ENCODE measurements at places on chromosomes 3 and 15.
A peak's percentile ranks its signal among the peaks of the same experiment; 100 is the strongest.

GRCh38 chr3:74080056-74080461 is 455.3 kb upstream of the PDZRN3 start:
- no peak for DNase-seq

GRCh38 chr3:57025237-57025636 is 35.2 kb upstream of the SPATA12 start:
- DNase-seq = no peak

GRCh38 chr15:48565560-48566482 is 79.7 kb downstream of the FBN1 start:
- DNase-seq = no peak

DNA sequence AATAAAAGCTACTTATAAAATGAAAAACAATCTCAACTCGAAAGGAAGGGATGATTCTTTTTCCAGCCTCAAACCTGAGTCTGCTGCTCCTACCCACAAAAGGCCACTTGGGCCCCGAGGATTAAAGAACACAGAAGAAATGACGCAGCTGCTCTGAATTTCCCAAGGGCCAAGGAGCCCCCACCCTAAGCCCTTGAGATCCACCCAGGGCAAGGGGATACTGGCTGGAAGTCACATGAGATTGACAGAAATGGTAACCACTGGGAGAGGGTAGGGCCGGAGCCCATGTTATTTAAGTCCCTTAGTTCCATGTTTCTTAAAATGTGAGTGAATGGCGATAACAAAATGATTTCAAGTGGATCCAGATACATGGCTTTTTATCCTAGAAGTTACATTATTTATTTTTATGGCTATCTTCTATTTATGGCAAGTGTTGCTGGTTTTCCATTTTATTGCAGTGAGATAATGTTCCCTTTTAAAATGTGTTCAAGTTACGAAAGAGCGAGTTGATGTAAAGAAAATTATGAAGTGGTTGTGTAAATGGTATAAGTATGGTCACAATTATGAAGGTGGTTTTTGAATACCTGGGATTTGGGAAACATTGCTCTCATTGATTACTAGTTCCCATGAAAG is 16.8 kb downstream of the IGDCC4 start:
- DNase-seq = no peak

DNA sequence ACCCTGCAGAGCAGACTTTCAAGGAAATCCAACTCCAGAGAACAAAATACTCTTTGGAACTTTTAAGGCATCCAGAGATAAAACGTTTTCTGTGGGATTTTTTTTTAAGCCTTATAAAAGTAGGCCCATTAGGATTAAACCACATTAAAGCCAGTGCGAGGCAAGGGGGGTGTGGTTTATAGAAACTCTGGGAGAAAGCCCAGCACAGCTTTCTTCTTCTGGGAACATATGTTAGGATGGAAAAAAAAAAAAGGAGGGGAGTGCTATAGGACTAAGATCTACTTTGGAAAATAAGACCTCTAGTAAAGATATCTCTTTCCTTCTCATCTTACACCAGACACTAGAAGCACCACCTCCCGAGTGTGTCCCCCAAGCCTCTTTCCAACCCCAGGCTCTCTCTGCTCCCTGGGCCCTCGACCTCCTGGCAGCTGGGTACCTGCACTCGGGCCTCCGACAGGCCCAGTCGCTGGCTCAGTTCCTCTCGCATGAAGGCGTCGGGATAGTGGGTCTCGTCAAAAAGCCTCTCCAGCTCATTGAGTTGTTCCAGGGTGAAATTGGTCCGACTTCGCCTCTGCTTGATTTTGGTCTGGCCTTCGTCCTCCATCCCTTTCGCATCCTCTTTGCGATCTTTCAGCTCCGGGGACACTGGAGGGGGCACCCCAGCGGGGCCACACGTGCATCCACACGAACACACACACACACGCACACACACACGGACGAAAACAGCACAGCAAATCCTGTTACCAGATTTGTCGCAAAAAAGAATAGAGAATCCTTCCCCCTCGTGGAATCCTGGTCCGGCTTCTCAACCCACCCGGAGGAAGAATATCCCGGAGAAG is 3.8 kb downstream of the SHOX2 start:
- peak; percentile 66 for DNase-seq

DNA sequence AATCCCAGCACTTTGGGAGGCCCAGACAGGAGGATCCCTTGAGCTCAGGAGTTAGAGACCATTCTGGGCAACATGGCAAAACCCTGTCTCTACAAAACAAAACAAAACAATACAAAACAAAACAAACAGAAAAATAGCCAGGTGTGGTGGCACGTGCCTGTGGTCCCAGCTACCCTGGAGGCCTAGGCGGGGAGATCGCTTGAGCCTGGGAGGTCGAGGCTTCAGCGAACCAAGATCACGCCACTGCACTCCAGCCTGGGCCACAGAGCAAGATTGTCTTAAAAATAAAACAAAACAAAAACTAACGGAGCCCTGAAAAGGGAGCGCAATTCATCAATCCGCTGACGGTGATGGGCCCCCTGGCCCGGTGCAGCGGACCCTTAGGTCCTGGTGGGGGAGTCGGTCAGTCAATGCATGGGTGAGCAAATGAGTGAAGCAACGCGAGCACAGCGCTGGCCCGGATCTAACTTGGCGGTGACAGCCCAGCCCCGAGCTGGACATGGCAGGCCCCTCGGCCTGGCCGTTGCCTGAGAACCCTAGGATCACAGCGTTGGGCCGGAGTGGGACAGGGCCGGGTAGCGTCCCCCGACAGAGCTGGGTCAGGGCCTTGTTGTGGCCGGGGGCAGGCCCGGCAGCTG is 52.4 kb upstream of the BLM start:
- peak; percentile 71 for DNase-seq

DNA sequence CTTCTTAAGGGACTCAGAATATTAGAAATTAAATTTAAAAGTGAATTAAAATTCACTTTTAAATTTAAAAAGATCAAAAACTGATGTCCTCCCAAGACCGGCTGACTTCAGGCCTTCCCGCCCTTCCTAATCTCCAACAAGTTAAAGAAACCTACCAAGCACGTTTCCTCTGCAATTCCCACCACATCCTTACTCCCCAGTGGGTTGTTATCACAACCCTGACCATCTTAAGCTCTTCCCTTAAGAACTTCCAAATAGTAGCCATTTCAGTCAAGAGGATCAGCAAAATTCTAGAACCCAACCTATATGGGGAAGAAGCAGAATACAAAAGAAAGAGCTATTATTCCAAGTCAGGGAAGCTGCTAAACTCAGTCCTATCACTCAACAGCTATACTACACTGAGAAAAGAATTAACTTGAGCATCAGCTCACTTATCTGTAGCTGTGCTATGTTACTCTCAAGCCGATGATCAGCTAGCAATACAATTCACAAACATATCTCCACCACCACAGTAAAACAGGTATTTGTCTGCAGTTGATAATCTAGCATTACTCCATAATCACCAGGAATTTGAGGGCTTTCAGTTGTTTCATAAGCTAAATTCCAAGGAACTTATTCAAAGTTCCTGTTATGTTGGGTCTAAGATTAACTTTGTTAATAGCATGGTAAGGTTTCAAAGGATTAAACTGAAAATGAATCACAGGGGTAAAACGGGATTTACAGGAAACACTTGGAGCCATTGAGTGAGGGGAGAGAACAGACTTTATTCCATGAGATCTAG is 14.3 kb downstream of the ABCC5 start:
- DNase-seq = no peak

DNA sequence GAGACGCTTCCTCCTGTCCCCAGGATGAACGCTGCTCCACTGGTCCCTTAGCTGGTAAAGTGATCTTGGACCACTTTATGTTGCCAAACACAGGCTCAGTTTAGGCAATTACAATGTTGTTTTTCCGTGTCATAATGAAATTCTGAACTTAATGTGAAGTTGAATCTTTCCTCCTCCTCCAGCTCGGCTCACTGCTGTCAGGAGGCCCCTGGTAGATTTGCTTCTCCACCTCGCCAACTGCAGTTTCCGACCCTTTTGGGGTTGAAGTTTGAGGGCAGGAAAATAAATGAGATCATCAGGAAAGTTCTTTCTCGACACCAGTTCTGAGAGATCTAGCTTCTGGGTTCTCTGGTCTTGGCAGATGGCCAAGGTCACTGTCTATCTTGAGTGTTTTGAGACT is 27.8 kb downstream of the CFAP161 start:
- no peak for DNase-seq

DNA sequence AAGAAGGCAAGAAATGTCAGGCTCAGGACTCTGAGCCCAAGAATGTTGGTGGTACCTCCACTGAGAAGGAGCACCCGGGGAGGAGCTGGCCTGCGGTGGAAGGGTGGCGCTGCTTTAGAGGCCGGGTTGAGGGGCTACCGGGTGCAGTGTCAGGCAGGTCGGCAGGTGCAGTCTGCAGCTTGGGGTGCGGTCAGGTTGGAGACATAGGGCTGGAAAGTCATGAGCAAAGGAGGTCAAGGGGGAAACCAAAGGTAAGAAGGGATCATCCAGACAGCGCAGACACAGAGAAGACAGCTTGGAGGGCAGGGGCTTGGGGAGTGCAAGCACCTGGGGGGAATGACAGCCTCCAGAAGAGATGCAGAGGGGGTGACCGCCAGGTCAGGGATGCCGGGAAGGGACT is 274.4 kb upstream of the LYSMD4 start:
- DNase-seq = no peak

- peak; percentile 81 for DNase-seq
Observed at GRCh38 chr15:92733934-92734521, 78.5 kb upstream of the FAM174B start.

DNA sequence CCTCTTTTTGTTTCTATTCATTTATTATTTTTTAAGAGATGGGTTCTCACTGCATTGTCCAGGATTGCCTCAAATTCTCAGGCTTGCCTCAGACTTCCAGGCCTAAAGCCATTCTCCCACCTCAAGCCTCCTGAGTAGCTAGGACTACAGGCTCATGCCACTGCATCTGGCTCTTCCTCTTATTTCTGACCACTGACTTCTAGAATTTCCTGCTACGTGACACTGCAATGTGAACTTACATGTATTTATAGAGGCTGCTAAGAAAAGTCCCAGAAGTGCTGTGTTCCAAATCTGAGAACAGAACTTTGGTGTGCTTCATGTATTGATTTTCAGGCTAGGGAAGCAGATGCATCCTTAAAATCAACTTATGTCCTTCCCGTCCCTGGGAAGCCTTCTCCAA is 407.4 kb downstream of the RSL24D1 start:
- DNase-seq = no peak
